ENCODE measurements at places on chromosomes 4 and X. TPM values are rescaled to one million over a fixed set of nuclear protein-coding genes. Genes with fewer than 3 reads are reported as not detected.

The HPGD gene
- total RNA-seq, result 7.8 TPM

The FMR1NB gene
- total RNA-seq, result not detected

The SATL1 gene
- not detected for total RNA-seq

The HTRA3 gene
- not detected for total RNA-seq

The AKAP14 gene
- not detected for total RNA-seq

The PAGE2B gene
- 0.85 TPM for total RNA-seq

The USP27X gene
- 3.2 TPM for total RNA-seq

The GPRASP3 gene
- 1.5 TPM for total RNA-seq

The CT83 gene
- not detected for total RNA-seq

The FGFBP2 gene
- total RNA-seq, result 23.3 TPM

The IQCM gene
- total RNA-seq, result not detected

The SPANXA2 gene
- not detected for total RNA-seq

The ANOS1 gene
- not detected for total RNA-seq

The HELT gene
- not detected for total RNA-seq

The SOD3 gene
- 0.35 TPM for total RNA-seq

The AFP gene
- not detected for total RNA-seq

The MAGEA12 gene
- not detected for total RNA-seq

The ZNF711 gene
- 5.3 TPM for total RNA-seq

The LPAR4 gene
- total RNA-seq, result not detected

The GRIA3 gene
- not detected for total RNA-seq

The FGF13 gene
- not detected for total RNA-seq

The TLR6 gene
- total RNA-seq, result 2.3 TPM

The CFAP99 gene
- total RNA-seq, result 0.09 TPM

The TMEM31 gene
- total RNA-seq, result not detected

The P2RY10 gene
- total RNA-seq, result 60.7 TPM

The MAGEA6 gene
- total RNA-seq, result not detected

The SULT1E1 gene
- total RNA-seq, result not detected

The PACRGL gene
- total RNA-seq, result 13.8 TPM

The RAB9B gene
- total RNA-seq, result 0.41 TPM

The PABPC4L gene
- total RNA-seq, result not detected

The TLL1 gene
- not detected for total RNA-seq

The IL3RA gene
- total RNA-seq, result 0.35 TPM

The ADH1C gene
- total RNA-seq, result 0.19 TPM

The ARHGEF38 gene
- not detected for total RNA-seq

The HTR2C gene
- not detected for total RNA-seq
